ENCODE measurements at places on chromosomes 4 and X. TPM values are rescaled to one million over a fixed set of nuclear protein-coding genes. Genes with fewer than 3 reads are reported as not detected.

DNA sequence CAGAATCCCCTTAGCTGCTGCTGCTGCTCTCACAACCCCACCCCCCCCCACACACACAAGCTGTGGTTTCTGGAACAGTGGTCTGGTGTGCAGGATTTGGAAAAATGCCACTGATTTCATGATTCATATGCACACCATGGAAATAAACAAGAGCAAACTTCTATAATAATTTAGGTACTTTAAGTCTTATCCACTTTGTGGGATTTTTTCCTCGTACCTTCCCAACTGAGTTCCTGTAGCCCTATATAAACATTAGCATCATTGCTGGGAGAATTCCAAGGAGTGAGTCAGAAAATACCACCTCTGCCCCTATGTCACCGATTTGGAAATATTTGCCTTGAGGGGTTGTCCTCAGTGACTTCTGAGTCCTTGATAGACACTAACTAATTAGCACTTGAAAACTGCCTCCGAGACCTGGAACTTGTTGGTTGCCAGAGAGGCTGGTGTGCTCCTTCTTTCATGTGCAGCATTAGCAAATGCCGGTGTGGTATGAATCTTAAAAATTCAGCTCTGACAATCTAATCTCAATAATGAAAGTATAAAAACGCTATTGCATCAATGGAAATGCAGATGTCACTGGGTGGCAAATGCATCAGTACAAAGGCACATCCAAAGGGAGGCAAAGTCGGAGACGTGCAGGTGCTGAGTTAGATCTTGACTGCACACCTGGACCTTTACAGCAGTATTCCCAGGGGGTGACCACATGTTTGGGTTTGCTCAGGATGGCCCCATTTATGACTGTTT is 61.8 kb downstream of the CPE start:
- DNase-seq: peak; percentile 22

DNA sequence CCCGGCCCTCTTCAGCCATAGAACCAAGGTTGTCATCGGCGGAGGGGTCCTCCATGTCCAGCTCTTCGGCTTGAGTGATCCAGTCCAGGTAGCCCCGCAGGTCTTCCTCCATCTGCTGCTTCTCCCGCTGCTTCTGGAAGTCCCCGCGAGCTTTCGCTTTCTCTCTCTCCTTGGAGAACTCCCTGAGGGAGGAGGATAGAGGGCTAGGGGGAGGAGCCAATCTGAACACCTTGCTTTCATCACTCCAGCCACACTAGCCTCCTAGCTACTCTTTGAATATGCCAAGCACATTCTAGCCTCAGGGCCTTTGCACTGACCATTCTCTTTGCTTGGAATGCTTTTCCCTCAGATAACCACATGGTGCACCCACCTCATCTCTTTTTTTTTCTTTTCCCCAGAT is 6.2 kb downstream of the CACNA1F start:
- no peak for DNase-seq

- no peak for DNase-seq
These were observed 167.8 kb upstream of the LDB2 start for GRCh38 chr4:17066236-17066635.

DNA sequence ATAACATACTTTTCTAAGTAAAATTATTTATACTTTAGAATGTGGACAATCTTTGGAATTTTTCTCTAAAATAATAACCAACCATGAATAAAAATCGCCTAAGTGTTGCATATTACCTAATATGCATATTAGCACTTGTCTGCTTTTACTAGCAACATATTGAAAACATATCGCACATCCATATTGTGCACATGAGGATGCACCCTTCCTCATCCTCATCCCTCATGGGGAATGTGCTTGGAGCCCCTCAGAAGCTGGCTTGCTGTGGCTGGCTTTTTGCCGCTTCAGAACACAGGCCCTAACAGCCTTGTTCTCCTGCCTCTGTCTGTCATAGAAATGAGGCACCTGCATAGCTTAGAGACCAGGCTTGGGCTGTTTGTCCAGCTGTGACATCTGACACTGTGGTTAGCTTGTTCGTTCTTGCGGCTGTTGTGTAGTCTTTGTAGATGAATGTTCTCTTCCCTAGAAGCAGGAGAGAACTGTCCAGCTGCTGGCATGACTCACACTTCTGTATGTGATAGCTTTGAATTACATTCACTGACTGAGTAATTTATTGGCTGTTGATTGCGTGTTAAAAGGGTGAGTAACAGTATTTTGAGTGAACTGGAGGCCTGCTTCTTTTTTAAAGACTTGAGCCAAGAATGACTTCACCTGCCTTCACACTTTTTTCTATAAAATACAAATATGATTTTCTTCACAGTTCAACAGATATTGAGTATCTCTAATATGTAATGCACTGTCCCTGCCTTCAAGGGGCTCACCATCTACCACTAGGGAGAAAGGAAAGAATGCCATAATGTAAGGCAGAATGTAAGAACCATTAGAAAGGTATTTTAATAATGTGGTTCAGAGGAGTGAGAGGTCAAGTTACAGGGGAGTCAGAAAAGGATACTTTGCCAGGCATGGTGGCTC is 81.9 kb downstream of the HMGB2 start:
- DNase-seq: peak; percentile 62

DNA sequence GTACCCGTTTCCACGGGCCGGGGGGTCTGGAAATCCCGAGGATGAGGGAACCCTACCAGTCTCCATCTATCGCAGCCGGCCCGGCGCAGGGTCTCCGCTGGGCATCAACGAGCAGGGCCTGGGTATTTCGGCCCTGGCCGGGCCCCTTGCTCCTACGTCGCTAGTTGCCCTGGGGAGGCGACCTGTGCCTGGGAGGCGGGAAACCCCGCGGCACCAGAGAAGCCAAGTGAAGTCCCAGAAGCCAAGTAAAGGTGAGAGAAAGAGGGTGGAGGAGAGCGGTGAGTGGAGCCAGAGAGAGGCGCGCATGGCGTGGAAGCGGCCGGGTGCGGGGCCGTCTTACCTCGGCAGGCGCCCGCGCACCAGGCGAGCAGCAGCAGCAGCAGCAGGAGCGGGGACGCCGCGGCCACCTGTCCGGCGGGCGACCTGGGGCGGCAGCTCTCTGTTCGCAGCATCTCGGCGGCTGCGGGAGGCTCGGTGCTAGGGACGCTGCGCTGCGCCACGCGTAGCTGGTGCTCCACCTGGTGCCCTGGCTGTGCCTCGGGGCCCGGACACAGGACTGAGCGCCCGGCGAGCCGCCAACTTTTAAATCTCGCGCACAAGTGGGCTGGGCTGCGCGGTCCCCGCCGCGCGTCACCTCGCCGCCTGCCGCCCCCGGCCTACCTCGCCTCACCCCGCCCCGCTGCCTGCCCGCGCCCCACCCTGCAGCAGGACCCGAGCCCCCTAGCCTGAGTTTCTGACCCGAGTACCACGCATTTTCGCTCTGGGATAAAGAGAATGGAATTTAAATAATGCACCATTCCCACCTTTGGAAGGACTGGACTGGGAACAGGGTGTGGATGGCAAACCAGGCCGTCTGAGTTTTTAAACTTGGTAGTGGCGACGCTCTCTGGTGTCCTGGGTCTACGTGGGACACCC is at the start of gene NMU:
Gene NMU, minus strand, starts transcription at position 558 of the 915 bp plus-strand sequence. Its CDS starts 106 bp downstream, at position 452.
- peak; percentile 18 for DNase-seq

- no peak for DNase-seq
These were observed 5.6 kb downstream of the TASL start for GRCh38 chrX:30572004-30572403.

DNA sequence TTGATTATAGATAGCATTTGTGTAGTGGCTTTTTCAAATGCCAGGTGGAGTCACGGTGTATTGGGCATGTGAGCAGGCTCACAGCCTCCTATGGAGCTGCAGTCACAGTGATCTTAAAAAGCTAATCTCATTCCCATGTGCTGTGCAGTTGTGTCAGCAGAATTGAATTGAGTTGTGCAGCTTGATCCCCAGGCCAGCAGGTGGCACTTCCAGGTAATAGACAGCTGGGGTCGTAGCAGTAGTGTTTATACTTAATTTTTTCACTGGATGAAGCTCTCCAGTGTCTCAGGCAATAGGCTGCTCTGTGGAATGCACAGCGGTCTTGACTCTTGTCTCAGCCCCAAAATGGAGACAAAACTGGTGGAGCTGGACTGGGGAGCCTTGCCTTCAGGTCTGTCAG is 1028.1 kb downstream of the SH3BGRL start:
- no peak for DNase-seq

- no peak for DNase-seq
These were observed 61.9 kb upstream of the FAM47B start for GRCh38 chrX:34880656-34881055.

DNA sequence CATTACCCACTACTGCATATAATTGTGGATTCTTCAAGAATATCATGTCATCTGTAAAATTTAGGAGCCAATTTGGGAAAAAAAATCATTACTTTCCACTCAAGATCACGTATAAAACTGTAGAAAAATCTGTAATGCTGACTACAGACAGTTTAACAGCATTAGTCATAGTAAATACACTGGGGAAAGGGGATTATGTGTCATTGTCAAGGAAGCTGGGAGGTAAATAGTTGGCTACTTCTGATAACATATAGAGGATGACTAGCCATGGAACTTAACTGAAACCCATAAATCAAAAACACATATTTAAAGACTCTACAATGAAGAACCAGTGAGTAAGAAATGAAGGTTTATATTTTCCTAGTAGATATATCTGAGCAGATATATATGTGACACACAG is 1666.4 kb upstream of the IGFBP7 start:
- no peak for DNase-seq

- no peak for DNase-seq
These were observed 11.1 kb downstream of the GASK1B start for GRCh38 chr4:158161551-158162354.

MUC7 gene
- 0.21 TPM for polyA plus RNA-seq

RNF4 gene
- polyA plus RNA-seq: 39.0 TPM

SLIT2 gene
- 16.4 TPM for polyA plus RNA-seq
